ENCODE measurements at places on chromosomes 6 and 20. TPM values are rescaled to one million over a fixed set of nuclear protein-coding genes. Genes with fewer than 3 reads are reported as not detected.

DNA sequence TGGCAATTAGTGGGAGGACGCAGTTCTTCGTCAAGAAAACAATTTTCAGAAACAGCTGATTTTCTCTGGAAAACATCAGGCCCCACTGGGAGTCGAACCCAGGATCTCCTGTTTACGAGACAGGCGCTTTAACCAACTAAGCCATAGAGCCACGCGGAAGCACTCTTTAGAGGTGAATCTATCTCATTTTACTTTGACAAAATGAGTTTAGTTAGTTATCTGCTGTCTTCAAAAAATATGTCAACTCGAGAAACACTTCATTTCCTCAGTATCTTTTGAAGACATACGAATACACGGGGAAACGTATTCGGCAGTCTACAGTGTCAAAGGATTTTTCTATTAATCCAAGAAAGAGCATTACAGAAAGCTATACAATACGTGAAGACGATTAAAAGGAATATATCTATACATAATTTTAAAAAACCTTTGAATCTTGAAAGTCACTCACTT, 26.7 kb downstream of the GPX6 start:
- no peak for DNase-seq

DNA sequence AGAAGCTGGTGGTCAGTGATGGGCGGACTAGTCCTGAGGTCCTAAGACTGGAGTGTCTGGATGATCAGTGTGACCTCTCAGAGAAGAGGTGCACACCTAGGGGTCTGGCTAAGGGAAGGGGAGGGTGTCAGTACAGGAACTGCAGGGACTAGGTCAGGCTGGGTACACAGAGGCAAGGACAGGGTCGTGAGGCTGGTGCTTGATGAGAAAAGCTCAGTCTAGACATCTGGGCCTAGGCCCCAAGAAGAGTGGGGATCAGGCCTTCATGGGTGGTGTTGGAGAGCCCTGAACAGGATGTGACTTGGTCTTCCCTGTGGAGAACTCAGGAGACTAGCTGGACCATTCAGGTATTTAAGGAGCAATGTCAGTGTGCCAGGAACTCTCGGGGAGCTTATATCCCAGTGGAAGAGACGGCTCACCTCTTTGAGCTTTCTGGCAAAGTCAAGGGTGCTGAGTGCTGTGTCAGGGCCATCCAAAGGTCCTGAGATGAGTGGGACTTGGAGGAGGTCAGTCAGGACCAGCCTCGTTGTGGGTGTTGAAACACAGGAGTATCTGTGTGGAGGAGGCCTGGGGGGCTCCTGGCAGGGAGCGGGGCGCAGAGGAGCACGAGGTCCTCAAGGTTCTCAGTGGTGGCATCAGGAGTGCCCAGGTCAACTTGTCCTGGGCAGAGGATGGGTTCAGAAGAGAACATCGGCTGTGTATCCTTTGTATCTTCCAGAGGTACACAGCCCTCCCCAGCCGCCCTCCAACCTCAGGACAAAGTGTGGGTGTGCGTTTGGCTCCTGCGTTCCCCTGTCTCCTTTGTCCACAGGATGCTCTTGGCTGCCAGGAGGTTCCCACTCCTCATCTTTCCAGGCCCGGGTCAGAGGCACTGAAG, 13.3 kb upstream of the MYT1 start:
- DNase-seq = no peak

GRCh38 chr20:10521068-10521831, 86.1 kb downstream of the SLX4IP start:
- DNase-seq = no peak

- no peak for DNase-seq
Observed at GRCh38 chr20:34852298-34852697, 20.4 kb downstream of the GGT7 start.

- no peak for DNase-seq
Observed at GRCh38 chr6:7500752-7501282, 40.7 kb upstream of the DSP start.

DNA sequence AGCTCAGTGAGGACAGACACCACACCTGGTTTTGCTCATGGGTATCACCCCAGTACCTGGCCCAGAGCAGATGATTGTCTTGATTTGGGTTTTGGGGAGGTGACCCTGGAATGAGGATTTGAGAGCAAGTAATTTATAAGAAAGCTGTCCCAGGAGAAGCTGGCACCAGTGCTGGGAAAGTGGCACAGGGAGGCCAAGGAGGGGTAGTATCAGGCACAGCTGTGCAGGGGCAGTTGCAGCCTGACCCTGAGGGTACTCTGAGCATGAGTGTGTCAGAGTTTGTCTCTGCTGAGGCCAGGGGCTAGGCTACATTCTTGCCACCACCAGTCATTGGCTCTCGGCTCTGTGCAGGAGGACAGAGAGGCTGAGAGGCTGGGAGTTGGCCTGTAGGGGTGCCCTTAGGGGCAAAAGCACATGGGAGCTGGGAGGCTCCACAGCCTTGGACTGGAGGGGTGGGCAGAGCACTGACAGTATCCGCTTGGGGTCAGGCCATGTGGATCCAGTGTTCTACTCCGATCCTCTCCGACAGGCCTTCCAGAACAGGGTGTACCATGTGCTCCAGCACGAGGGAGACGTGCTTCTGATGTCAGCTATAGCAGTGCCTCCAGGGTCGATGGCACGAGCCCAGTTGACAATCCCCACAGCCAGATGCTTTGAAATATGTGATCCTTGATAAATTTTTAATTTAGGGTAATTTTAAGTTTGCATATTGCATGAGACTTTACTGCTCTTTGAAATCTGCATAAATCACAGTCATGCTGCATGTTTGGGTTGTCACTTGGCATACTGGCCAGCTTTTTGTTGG, 121.3 kb downstream of the PHACTR3 start:
- DNase-seq = no peak

DNA sequence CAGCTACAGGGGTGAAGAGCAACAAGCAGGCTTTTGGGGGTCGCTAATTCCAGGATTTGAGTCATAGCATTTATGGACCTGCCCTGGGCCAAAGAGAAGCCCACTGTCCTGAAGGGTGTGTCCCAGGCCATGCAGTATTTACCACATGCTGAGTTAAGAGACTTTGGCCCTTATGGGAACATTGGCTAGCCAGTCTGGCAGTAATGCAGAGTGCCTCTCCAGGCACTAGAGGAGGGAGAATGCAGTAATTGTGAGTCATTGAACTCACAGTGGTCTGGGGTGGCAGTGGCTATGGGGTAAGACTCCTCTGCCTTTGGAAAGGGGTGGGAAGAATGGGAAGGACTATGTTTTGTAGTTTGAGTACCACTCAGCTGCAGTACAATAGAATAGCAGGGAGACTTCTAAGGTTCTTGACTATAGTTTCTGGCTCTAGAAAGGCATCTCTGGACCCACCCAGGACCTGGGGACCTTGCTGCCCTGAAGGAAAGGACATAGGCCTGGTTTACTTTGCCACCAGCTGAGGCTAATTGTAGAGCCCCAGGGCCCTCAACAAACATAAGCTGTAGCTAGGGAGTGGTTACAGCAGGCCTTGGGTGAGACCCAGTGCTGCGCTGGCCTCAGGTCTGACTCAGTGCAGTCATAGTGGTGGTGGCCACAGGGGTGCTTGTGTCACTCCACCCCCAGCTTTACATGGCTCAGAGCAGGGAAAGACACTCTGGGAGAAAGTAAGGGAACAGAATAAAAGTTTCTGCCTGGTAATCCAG, 520.9 kb downstream of the HTR1B start:
- no peak for DNase-seq

DNA sequence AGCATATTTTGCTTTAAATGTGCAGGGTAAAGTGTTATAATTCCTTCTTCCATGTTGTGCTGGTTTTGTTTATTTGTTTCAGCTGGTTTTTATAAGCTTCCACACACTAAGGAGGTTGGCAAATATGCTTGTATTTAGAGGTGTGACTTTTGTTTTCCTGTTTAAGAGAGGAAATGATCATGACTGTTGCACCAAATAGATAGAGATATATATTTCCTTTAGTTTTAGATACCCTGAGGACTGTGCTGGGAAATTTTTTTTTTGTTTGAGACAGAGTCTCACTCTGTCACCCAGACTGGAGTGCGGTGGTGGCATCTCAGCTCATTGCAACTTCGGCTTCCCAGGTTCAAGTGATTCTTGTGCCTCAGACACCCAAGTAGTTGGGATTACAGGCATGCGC, 5.8 kb downstream of the TBPL1 start:
- no peak for DNase-seq

DNA sequence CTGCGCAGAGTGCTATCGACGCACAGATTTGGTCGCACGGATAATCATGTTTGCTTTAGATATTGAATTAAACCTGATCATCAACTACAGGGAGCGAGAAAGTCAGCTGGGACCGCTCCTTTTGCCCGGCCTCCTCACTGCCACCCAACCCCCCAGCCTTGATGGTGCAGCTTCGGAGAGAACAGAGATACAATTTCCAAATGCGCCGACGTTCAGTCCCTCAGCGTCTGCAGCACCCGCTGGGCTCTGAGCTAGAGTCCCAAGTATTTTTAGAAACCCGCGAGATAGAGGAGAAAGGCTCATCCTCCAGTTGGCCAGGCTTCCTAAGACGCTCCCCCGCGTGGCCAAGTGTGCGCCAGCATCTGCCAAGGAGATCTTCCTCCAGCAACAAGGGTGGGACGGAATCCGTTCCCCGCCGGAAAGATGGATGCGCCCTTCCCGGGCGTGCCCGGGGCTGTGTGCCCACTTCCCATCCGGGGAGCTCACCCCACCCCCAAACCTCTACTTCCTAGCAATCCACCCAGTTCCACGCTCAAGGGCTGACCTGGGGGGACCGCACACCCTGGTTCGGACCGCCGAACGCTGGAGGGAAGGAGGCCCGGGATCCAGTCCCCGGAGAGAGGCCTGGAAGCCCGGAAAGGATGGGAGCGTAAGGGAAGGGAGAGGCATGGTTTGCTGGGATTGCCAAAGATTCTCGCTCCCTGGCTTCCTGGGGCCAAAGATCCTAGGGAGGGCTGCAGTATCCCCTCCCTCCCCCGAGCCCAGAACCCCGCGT, 4.1 kb downstream of the NKX2-2 start:
- no peak for DNase-seq

- DNase-seq = no peak
Observed at GRCh38 chr6:158083455-158084325, 84.4 kb downstream of the SERAC1 start.

DNA sequence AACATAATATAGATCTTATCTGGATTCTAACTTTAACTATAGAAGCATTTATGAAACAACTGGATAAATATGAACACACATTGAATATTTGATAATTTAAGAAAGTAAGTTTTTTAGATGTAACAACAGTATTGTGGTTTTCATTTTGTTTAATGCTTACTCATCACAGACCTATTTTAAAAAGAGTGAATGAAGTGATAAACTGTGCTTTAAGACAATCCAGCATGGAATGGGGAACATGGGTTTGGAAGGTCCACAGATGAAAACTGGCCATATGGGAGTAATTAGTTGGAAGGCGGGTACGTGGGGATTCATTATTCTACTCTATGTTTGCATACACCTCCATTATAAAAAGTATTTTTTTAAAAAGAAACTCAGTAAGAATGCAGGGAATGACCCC, 21.2 kb downstream of the EPB41L2 start:
- DNase-seq = no peak

GRCh38 chr6:55679503-55679902, 100.5 kb upstream of the HMGCLL1 start:
- no peak for DNase-seq

DNA sequence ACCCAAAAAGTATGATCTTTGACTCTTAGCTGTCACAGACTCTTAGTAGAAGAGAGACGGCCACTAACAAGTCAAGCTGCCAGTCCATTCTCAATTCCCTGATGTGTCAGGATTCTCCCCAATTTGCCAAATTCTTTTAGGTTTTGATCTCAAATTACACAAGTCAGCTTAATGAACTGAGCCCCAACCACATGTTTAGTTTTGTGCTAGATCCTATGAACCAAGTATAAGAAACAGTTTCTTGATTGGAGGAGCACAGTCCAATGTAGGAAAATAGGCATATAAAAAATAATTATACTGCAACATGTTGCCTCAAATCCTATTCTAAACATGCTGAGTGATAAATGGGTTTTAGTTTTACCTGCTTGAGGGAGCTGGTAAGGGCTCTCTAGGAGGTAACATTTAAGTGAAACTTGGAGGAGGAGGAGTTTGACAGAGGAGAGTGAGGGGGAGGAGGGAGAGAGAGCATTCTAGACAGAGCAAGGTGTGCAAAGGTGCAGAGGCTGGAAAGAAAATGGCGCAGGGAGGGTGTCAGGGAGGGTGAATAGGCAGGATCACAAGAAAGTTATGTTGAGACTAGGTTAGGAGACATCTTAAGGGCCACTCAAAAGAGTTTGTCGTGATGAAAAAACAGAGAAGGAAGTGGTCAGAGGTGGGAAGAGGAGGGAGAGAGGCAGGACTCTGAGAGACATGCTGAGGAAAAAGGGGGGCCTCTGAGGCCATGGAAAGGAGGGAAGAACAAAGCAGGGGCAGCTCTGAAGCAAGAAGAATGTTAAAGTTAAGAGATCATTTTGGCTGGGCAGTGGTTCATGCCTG, 22.8 kb upstream of the FAM83C start:
- no peak for DNase-seq

DNA sequence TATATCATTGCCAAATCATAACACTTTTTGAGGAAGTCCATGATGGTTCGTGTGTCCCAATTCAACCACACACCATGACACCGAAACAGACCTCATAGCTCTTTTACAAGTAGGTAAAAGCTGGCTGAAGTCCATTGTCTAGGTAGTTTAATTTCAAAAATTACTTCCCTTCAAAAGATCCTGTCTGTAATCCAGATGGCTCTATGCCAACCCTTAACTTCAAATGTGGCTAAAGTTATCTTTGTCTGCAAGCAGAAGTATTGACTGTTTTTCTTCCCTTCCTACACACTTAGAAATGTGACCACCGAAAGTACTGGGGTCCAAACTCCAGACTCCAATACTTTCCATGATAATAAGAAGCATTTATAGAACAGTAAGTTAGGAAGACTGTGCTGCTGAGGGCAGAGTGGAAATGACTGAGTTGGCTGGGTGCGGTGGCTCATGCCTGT, 8.3 kb upstream of the TIAM2 start:
- no peak for DNase-seq

- DNase-seq = no peak
Observed at GRCh38 chr20:62822239-62822787, 5.5 kb downstream of the COL9A3 start.

- no peak for DNase-seq
Observed at GRCh38 chr6:70894001-70894400, 62.9 kb downstream of the B3GAT2 start.

GRCh38 chr6:124994648-124995047, 32.4 kb downstream of the RNF217 start:
- DNase-seq = no peak

- DNase-seq = no peak
Observed at GRCh38 chr6:31008165-31008564, 2.1 kb upstream of the MUC22 start.

TMEM151B gene
- polyA plus RNA-seq = 1.5 TPM

NHLRC1 gene
- 1.5 TPM for polyA plus RNA-seq

RNF182 gene
- polyA plus RNA-seq = 2.9 TPM

ZNF184 gene
- polyA plus RNA-seq = 14.4 TPM

KCNQ2 gene
- polyA plus RNA-seq = 9.0 TPM

ADTRP gene
- polyA plus RNA-seq = 2.7 TPM

MTHFD1L gene
- 18.1 TPM for polyA plus RNA-seq

ADGRB3 gene
- polyA plus RNA-seq = 3.0 TPM

DYNLRB1 gene
- 220 TPM for polyA plus RNA-seq

TFAP2A gene
- polyA plus RNA-seq = 27.6 TPM

BCAS1 gene
- polyA plus RNA-seq = 6.2 TPM

PLA2G7 gene
- 3.2 TPM for polyA plus RNA-seq

All from left renal pelvis (tissue), 4 donors.